WTC11 (cell line): ENCODE measurements at places on chromosomes 6 and 20. TPM values are rescaled to one million over a fixed set of nuclear protein-coding genes. Genes with fewer than 3 reads are reported as not detected.

DNA sequence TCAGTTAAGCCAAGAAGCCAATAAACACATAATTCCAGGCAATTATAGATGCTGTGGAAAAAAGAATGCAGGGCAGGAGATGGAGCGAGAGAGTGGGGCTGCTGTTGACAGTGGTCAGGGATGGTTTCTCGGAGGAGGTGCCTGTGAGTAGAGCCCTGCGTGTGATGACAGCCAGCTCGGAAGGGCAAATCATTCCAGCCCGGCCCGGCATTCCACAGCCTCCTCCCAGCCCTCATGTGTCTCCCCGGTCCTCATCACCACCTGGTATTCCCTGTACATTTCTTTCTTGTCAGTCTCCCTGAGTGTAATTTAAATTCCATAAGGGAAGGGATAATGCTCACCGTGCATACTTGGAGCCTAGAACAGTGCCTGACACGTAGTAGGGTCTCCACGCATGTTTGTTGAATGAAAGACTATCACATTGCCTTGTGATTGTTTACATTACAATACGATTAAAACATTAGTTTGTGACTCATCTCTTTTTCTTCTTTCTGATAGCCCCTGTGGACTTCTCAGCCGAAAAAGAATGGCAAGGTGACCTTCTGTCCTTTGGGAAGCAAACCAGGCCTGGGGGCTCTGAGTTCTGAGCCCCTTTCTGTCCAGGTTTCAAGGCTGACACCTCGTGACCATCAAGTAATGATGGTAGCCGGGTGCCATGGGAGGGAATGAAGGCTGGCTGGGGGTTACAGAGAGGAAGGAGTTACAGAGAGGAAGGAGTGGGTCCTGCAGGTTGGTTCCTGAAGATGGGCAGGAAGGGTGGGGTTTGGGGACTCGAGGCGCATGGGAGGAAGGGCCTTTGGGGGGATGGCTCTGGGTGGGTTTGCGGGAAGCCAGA lies 379.5 kb upstream of the SULF2 start:
- 0 out of 2 replicates have a peak overlapping the region, but pooled peaks have one; percentile 26 for H3K27ac ChIP-seq
- no peaks in the 10 kb centered on the region for H3K27me3 ChIP-seq
- peaks cover 4% of the 10 kb centered on the region for H3K4me1 ChIP-seq
- no peak overlapping the region for H3K4me3 ChIP-seq
- DNase-seq = no peak
- H3K36me3 ChIP-seq = no peaks in the 10 kb centered on the region

The TNXB gene
- total RNA-seq = 6.4 to 10.9 TPM (median 9.0 TPM) in 3 replicates

DNA sequence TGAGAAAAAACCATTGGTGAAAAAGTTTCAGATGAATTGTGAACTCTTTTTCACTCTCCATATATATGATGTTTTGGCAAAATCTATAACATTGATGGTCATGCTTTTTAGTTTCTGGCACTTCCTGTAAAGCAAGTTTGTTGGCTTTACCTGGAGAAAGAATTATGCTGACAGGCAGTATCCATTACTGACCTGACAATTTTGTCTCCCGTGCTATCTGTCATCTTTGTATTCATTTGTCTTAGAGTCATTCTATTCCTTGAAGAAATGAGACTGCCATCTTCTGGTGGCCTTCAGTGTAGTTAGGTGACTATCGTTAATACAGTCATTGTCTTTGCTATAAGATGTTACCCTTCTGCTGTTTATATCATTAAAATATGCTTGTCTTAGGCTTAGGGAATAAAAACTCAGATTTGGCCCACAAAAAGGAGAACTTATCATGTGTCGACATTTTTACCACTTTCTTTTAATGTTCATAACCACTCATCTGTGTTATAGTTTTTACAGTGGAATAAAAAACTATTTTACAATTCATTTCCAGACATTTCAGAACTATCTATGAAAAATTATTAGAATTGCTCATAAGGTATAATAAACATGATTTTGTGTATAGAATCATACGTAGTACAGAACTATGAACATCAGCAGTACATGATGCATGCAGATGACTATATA lies 707.0 kb downstream of the EPM2A start:
- H3K36me3 ChIP-seq = no peaks in the 10 kb centered on the region
- no peak overlapping the region for H3K27ac ChIP-seq
- no peaks in the 10 kb centered on the region for H3K27me3 ChIP-seq
- no peak overlapping the region for H3K4me3 ChIP-seq
- H3K4me1 ChIP-seq = peaks cover 7% of the 10 kb centered on the region

- DNase-seq = peak; percentile 22
- no peaks in the 10 kb centered on the region; the same call in 1 of the 2 replicates for H3K4me1 ChIP-seq
- peak overlapping the region; percentile 22; the same call in 1 of the 2 replicates for H3K27ac ChIP-seq
These were observed 13.4 kb upstream of the MOCS1 start for GRCh38 chr6:39947611-39948068.

GRCh38 chr6:2429460-2429859 lies 184.1 kb upstream of the GMDS start:
- no peaks in the 10 kb centered on the region; the same call in 1 of the 2 replicates for H3K27me3 ChIP-seq
- H3K4me1 ChIP-seq = no peaks in the 10 kb centered on the region
- 0 out of 2 replicates have a peak, but pooled peaks cover 3% of the 10 kb centered on the region for H3K36me3 ChIP-seq
- no peak for DNase-seq

DNA sequence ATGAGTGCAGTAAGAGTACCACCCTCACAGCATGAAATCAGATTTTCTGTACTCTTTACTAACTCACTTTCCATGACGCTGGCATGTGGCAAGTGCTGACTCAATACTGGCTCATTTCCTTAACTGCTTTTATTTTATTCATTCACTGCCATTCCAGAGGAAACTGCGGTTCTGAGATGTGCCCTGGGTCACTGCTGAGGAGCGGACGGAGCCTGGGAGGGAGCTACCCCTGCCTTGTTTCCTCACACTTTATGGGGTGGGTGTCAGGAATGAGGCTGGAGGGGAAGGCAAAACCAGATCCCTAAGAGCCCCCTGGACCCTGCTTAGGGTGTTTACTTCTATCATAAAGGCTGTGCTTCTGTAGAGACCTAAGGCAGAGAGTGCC lies 14.4 kb downstream of the NT5E start:
- H3K27ac ChIP-seq = no peak overlapping the region
- no peaks in the 10 kb centered on the region for H3K36me3 ChIP-seq
- H3K4me1 ChIP-seq = peaks cover 15% of the 10 kb centered on the region
- no peak for DNase-seq

DNA sequence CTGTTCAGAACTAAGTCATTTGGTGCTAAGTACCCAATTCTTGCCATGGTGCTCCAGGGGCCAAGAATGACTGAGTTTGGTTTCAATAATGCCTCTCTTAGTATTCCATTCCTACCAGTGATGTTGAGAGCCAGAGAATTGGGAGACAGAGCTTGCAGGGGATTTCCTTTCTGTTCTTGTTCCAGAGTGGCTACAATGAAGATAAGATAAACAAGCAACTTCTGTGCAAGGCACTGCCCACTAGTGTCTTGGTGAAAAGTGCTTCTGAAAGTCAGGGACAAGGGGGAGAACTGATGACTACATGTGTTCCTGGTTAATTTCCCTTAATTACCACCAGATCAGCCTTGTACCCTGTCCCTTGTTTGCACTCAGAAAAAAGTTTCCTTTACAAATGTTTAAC lies 421.6 kb downstream of the BCKDHB start:
- no peak for DNase-seq
- H3K4me1 ChIP-seq = peaks cover 23% of the 10 kb centered on the region
- H3K4me3 ChIP-seq = no peak overlapping the region
- no peaks in the 10 kb centered on the region for H3K36me3 ChIP-seq
- H3K27ac ChIP-seq = no peak overlapping the region

The TPD52L2 gene
- total RNA-seq = 80.8 to 87.2 TPM (median 85.6 TPM) in 3 replicates

DNA sequence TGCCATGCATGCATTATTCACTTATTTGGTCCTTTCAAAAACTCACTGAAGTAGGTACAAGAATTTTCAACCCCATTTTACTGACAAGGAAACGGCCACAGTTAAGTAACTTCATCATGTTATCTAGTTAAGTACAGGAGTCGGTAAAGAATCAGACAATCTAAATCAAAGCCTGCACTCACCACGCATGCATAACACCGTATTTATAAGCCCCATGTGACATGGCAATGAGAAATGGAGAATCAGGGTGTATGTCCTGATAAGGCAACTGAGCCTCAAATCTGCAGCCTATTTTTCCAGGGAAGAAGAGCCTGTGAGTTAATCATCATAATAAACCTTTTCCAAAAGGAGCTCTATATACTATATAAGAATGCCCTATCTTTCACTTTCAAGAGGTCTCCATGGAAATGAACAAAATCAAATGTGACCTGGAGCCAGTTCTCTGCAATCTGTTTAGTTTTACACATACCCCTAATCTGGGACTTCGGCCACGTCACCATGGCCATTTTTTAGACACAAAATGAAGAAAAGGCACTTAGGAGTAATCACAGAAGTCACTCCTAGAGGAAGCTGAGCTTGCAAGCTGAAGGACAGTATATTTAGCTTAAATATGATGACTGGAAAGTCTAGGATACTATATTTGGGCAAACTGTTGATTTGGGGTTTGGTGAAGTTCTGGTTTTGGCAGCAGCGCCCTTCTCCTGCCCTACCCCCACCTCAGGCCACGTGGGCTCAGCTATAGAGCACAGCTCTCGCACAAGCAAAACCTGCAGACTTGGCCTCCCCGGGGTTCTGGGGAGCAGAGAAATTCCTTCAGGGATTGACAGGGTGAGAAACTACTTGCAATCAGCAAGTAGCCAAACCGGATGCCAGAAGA lies 19.2 kb downstream of the TRAM2 start:
- peak overlapping the region; percentile 84 for H3K27ac ChIP-seq
- peak; percentile 52 for DNase-seq
- no peaks in the 10 kb centered on the region for H3K27me3 ChIP-seq
- peaks cover 36% of the 10 kb centered on the region for H3K4me1 ChIP-seq
- no peaks in the 10 kb centered on the region for H3K36me3 ChIP-seq

The CGA gene
- total RNA-seq = not detected in 3 replicates

The TMEM170B gene
- total RNA-seq = 3.5 to 5.4 TPM (median 5.2 TPM) in 3 replicates

DNA sequence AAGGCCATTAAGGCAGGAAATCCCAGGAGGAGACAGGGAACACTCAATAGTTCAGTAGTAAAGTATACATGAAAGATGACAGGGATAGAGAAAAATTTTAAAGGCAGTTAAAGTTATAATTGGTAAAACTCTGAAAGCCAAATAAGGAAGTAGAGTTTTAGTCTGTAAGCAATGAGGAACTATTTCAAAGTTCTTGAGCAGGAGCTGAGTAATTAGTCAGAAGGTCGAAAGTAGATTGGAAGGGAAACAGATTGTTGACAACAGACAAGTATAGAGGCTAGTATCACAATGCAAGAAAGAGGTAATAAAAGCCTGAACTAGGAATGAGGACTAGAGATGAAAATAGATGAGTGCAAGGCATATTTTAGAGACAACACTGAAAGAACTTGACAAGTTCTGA lies 150.3 kb downstream of the CDK19 start:
- no peaks in the 10 kb centered on the region for H3K36me3 ChIP-seq
- H3K4me1 ChIP-seq = peaks cover 1% of the 10 kb centered on the region; the same call in 1 of the 2 replicates
- H3K27me3 ChIP-seq = no peaks in the 10 kb centered on the region
- no peak overlapping the region for H3K27ac ChIP-seq
- H3K4me3 ChIP-seq = no peak overlapping the region
